ENCODE measurements at places on chromosomes 1 and 21.

DNA sequence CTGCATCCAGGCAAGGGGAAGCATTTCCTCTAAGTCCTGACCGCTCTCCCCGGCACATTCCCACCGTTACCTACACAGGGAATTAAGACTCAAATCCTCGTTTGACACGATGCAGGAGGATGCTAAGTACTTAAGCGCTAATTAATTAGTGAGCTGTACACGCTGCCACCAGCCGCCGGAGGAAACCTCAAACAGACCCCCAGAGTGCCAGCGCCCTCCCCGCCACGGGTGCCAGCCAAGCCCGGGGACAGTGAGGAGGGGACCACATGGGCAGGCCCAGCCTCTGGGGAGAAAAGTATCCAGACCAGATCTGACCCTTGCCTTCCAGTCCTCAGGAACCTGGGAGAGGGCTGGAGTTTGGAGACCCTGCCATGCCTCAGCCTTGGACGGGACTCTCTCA, 17.4 kb upstream of the CASZ1 start:
- DNase-seq = no peak

DNA sequence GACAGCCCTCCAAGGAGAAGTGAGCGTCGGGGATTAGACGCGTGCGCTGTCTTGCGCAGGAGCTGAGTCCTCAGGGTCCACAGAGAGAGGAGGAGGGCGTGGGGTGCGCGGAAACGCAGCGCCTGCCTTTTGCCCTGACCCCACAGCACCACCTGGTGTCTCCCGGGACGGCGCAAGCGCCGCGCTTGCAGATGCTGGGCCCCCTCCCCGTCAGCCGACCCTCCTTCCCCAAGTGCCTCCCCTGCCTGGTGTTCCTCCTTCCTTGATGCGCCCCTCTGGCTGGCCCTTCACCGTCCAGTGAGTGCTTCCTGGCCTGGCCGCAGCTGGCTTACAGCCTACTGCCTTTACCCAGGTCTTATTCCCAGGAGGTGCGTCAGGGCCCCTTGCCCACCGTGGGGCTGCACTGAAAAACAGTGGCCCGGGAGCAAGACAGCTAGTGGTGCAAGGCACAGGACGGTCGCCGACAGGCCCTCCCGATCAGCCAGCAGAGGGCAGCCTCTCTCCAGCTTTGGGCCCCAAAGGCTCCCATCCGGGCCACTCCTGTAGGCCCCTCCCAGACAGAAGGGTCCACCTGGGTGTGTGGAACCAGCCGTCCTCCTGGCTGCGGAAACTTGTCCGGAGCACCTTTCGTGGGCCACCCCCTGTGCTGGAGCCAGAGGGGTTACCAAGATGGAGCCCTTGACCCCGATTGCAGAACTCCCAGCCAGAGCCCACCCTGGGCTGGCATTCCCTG, 12.9 kb upstream of the PHLDA3 start:
- DNase-seq = no peak

DNA sequence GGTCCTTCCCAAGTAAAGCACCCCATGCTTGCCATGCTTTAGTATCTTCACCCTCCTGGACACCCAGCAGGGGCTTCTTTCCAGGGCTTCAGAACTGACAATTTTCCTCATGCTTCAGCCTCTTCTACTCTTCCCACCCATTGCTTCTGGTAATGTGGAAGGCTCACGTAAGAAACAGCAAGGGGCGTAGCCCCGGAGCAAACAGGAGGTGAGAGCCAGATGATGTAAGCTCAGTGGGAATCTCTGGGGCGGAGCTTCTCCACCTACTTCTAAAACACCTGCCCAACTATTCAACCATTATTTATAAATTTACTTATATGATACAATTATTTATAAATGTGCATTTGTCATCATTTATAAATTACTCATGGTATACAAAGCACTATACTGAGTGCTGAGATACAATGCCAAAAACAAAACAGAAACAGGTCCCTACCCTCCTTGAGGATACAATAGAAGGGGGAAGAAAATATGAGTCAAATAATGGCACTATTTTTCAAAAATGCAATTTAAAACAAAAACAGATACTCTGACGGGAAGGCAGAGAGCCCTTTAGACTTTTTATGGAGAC, 140.1 kb upstream of the CAMK1G start:
- DNase-seq = no peak

GRCh38 chr1:24454673-24455072, 39.1 kb downstream of the NIPAL3 start:
- DNase-seq = no peak

DNA sequence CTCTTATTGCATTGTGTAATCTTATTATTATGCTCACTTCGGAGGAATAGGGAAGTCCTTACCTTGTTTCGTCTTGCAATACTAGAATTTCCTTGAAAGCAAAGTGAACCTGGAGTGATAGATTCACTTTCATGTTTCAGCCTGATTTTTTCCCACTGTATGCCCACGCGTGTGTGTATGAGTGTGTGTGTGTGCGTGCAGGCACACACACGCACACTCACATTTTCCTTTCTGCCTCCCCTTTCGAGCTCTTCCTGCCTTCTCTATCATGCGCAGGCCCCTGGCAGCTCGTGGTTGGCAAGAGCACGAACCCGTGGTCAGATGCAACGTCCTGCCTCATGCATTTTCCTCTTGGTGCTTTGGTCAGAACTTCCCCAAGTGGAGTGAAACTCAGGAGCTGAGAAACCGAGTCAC, at the start of gene GCSAML:
TSS of gene GCSAML (plus strand) at position 366 of the 414 bp plus-strand sequence. CDS start 58 bp downstream, outside the sequence.
- DNase-seq = no peak

DNA sequence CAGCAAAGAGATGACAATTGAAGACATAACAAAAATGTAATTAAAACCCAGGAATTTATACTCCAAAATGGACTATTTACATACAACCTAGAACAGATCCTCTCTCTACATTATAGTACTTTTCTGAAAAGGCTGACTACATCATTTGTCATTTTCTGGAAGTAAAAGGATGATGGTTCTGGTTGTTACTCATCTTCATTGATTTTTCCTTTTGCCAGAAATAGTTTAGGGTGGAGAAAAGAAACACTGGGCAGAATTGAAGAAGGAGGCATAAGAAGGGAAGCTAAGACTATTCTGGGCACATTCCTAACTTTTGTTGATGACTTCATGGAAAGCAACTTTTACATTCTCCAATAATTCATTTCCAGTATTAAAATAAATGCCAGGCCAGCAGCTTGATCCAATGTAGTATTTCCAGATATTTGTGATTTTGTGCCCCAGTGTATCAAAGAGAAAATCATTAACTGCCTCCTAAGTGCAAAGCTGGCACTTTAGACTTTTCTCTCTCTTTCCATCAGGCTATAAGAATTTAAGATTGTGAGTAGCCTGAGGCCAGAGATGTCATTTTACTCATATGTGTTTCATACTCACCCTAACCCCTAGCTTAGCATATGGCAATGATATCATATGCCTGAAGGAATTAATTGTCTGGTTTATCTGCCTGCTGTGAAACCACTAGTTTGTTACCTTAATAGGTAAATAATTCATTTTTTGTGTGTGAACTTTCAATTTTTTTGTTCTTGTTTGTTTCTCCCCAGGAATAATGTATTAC, 369.5 kb upstream of the LYPLAL1 start:
- DNase-seq = no peak

- no peak for DNase-seq
These were observed 68.0 kb downstream of the TEX35 start for GRCh38 chr1:178580876-178581275.

DNA sequence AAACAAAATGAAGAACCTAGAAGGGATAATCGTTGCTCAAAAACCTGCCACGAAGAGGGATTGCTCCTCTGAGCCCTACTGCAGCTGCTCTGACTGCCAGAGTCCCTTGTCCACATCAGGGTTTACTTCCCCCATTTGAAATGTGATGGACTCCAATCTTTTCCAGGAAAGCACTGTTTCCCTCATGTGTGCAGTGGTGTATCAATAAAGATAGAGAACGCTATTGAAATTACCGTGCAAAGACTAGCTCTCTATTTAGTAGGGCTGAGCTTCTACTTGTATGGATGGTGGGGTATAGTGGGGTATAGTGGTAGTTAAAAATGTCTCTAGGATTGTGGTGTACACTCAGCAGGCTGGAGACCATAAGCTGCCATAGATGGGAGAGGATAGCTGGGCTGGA, 3.7 kb downstream of the TMCO2 start:
- no peak for DNase-seq

DNA sequence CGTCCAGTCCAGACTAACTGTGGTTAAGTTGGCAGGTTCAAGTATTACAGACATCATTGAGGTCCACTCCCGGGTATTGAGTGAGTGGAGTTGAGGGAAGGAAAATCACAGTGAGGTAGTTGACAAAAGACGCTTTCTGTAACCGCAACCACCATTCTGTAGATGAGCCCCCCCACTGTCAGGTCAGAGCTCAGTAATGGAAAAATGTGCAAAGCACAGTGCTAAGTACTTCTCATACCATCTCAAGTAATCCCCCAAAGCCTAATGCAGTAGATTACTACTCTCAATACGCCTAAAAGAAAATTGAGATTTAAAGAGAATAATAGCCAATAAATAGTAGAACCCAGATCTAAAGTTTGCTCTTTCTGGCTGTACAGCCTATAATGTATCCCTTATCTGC, 522.8 kb downstream of the LMO4 start:
- no peak for DNase-seq

DNA sequence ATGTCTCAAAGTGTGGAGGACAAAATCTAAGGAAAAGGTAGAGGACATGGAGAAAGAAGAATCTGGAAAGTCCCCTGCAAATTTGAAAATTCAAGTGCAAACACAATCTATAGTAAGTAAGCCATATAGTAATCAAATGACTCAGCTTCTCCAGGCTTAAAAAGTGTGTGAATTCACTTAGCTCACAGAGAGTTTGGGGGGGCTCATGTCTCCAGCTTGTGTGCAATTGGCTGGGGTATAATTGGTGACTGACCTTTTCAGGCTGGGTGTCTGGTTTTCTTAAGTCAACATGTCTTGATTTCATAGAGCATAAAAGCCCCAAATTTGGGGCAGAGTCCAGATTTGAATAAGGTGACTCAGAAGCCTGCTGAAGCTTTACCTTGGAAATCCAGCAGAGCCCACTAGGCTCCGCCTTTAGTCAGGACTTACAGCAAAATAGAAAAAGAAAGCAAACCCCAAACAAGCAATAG, 8.6 kb downstream of the CLDN14 start:
- no peak for DNase-seq

DNA sequence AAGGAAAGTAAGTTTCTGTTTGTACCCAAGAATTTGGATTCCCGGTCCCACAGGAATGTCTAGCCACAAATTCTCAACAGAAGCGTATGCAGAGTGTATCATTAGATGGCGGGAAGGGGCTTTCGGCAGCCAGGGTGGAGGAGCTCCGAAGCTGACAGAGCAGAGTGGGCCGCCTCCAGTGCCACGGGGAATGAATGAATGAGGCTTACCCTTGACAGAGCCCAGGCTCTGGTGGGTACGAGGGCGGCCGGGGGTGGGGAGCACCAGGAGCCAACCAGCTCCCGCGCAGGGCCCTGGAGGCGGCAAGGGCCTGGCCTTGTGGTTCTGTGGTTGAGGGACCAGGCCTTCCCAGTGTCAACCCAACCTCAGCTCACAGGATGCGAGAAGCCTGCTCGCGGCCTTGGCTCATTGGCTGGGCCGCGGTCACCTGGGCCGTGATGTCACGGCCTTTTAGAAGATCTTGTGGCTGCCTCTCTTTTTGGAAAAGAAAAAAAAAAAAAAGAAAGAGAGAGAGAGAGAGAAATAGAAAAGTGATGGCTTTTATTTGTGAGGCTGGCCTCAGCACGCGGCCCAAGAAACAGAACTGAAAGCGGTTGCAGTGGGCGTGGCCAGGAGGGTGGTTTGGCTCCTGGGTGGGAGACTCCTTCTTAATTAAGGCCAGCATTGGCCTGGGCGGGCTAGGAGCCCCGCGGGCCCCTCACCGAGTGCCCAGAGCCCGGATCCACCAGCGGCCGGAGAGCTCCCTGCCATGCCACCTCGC, 34.9 kb upstream of the RUNX3 start:
- no peak for DNase-seq

GRCh38 chr1:180211156-180211859, 18.8 kb upstream of the LHX4 start:
- no peak for DNase-seq

DNA sequence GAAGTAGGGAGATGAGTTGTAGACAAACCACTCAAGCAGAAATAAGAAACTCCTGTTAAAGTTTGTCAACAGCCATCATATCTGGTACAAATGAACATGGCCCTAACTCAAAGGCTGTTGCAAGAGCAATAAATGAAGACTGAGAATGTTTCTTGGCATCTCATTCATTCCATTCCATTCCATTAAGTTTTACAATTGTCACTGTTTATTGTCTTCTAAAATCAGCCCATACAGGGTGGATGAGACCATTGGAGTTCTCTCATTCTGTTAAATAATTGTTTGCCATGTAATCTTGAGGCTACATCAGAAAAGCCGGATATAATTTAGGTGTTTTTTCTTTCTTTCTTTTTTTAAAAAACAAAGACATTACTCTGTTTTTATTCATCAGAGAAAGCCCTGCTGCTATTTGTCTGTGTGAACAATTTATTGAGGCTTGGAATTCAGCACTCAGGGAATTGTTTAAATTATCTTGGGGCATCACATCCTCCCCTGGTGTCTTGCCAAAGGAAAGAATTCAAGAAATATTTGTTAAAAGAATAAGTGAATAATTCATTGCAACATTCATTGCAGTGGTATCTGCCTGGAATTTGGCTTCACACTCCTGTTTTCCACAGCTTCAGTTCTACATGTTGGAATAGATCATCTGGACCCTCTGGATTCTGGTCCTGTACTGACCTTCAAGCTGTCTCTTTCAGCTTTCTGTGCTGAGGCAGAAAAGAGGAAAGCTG, 604.5 kb downstream of the PLPP3 start:
- no peak for DNase-seq

DNA sequence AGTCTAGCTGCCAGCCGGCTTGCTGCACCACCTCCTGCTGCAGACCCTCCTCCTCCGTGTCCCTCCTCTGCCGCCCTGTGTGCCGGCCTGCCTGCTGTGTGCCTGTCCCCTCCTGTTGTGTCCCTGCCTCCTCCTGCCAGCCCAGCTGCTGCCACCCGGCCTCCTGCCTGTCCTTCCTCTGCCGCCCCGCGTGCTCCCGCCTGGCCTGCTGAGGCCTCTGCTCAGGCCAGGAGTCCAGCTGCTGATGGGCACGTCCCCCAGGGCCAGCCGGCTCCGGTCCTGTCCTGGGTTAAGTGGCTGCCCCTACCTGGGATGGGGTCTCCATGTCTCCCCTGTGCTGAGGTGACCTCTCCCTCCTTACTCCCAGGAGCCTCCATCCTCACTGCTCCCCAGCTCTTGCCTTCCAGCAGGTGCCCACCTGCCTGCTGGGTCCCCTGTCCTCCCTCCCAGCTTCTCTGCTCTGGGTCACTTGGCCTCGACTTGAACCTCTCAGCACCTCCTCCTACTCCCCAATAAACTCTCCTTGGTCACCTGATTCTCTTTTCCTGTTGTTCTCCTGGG, 870 bp downstream of the KRTAP10-8 start:
- DNase-seq = no peak

- DNase-seq = no peak
These were observed 734 bp downstream of the MED18 start for GRCh38 chr1:28329395-28330153.

DNA sequence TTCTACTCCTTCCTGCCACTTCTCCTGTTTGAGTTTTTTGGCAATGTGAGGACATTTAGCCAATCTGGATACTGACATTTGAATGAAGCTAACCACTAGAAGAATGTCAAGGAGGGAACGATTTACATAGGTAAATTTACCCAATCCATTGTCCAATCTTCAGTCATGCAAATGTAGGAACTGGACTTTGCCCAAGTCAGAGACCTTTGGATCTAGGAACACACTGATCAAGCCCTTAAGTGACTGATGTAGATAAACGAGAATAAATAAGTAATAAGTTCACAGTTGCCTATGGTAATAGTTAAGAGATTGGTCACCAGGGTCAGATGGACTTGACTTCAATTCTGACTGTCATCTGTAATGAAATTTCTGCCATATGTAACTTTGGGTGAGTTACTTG, 177.6 kb downstream of the FGGY start:
- DNase-seq = no peak
